ENCODE measurements at places on chromosomes 3 and 15. TPM values are rescaled to one million over a fixed set of nuclear protein-coding genes. Genes with fewer than 3 reads are reported as not detected.

UBA5 gene
- total RNA-seq: 120 TPM

CADM2 gene
- not detected for total RNA-seq

NLGN1 gene
- 6.1 TPM for total RNA-seq

CNTN4 gene
- 0.09 TPM for total RNA-seq

ZKSCAN7 gene
- total RNA-seq: 5.0 TPM

STRIT1 gene
- not detected for total RNA-seq

IL12A gene
- 1.2 TPM for total RNA-seq

TLR9 gene
- not detected for total RNA-seq

CPA3 gene
- total RNA-seq: 0.18 TPM

CTXN2 gene
- not detected for total RNA-seq

MESP2 gene
- 2.9 TPM for total RNA-seq

KCNH8 gene
- total RNA-seq: not detected

SKOR1 gene
- 0.08 TPM for total RNA-seq

MCF2L2 gene
- not detected for total RNA-seq

EFCC1 gene
- total RNA-seq: not detected

GOLGA8Q gene
- total RNA-seq: 1.1 TPM

CLDN11 gene
- 661 TPM for total RNA-seq

IGDCC3 gene
- total RNA-seq: 0.25 TPM

GOLGA6B gene
- total RNA-seq: not detected

TNK2 gene
- 7.1 TPM for total RNA-seq

CPN2 gene
- not detected for total RNA-seq

DUOXA2 gene
- not detected for total RNA-seq

AGBL1 gene
- total RNA-seq: not detected

VEPH1 gene
- total RNA-seq: 27.4 TPM

ARGFX gene
- not detected for total RNA-seq

GTF2A2 gene
- 38.5 TPM for total RNA-seq

FBXO45 gene
- total RNA-seq: 14.0 TPM

OIP5 gene
- total RNA-seq: 0.25 TPM

C3orf20 gene
- not detected for total RNA-seq

P2RY14 gene
- 0.41 TPM for total RNA-seq

C3orf85 gene
- not detected for total RNA-seq

ROPN1 gene
- total RNA-seq: not detected

RARRES1 gene
- 47.8 TPM for total RNA-seq

BMF gene
- 10.6 TPM for total RNA-seq

USP19 gene
- 36.0 TPM for total RNA-seq

CLCN2 gene
- 5.9 TPM for total RNA-seq

APOD gene
- 2.9 TPM for total RNA-seq

PYDC2 gene
- not detected for total RNA-seq

FAM43A gene
- 14.1 TPM for total RNA-seq

PSTPIP1 gene
- total RNA-seq: not detected

CHRM5 gene
- not detected for total RNA-seq

TRH gene
- 2.5 TPM for total RNA-seq

ABI3BP gene
- 108 TPM for total RNA-seq

ERC2 gene
- total RNA-seq: 0.09 TPM

MITF gene
- 6.1 TPM for total RNA-seq

SECISBP2L gene
- total RNA-seq: 45.7 TPM

THAP10 gene
- 7.9 TPM for total RNA-seq

POLQ gene
- 10.1 TPM for total RNA-seq

NR2E3 gene
- total RNA-seq: 0.63 TPM

MUC20 gene
- 4.5 TPM for total RNA-seq

AHSG gene
- not detected for total RNA-seq

CSTA gene
- 15.2 TPM for total RNA-seq

PPP1R2 gene
- total RNA-seq: 60.1 TPM

TJP1 gene
- total RNA-seq: 94.2 TPM

HYKK gene
- 10.2 TPM for total RNA-seq

INKA1 gene
- 4.4 TPM for total RNA-seq

Data from fibroblast of the aortic adventitia (primary cell).